RCC 7860 (cell line): ENCODE measurements at places on chromosomes 4 and X.

- DNase-seq, result no peak
These were observed 1.4 kb downstream of the SLC16A2 start for GRCh38 chrX:74422576-74423288.

DNA sequence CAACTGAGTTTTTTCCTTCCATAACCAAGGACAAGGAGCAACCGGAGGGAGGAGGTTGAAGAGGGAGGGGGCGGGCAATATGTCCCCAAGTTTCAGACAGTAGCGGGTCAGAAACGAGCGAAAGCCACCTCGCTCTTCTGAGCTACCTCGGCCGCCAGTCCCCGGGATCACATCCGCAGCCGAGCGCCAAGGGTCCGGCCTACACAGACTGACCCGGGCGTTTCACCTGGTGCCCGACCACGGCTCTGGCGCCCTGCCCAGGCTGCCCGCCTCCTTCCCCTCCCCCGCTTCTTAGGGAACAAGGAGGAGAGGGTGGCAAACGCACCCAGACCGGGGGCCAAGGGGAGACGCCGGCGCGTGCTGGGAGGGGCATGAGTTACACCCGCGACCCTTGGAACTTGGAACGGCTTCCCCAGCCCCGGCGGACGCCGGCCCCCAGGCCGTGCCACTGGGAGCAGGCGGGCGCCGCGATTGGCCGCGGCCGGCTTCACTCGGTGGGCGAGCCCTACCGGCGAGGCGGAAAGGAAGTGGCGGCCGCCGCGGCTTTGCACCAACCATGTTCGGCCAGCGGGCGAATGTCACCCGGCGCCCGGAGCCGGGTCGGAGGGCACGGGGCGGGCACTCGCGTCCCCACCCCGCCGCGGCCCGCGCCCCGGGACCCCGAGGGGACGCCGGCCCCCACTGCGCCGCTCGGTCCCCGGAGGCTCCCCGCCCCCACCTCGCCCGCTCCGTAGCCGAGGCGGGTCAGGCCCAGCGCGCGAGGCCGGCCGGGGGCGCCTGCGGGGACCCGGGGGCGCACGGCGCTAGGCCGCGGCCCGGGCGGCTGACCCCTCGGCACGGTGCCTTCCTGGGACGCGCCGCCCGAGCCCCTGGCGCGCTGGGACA is 1.5 kb downstream of the IRF2 start:
- peak; percentile 43 for DNase-seq

DNA sequence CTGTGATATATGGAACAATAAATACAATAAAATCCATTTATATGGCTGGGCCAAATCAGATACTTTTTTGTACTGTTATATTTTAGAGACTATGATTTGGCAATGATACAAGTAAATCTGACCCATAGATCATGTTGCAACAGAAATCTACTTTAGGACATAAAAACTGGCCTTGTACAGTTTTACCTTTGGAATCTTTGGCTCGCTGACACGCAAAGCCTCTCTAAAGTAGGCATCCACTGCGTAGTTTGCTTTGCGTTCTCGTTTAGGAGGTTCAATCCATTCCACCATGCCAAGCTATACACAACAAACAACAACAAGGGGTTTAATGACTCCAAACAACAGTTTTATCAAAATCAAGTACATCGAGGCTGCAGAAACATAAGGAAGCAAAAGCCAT is 42.4 kb downstream of the SMARCA1 start:
- no peak for DNase-seq

DNA sequence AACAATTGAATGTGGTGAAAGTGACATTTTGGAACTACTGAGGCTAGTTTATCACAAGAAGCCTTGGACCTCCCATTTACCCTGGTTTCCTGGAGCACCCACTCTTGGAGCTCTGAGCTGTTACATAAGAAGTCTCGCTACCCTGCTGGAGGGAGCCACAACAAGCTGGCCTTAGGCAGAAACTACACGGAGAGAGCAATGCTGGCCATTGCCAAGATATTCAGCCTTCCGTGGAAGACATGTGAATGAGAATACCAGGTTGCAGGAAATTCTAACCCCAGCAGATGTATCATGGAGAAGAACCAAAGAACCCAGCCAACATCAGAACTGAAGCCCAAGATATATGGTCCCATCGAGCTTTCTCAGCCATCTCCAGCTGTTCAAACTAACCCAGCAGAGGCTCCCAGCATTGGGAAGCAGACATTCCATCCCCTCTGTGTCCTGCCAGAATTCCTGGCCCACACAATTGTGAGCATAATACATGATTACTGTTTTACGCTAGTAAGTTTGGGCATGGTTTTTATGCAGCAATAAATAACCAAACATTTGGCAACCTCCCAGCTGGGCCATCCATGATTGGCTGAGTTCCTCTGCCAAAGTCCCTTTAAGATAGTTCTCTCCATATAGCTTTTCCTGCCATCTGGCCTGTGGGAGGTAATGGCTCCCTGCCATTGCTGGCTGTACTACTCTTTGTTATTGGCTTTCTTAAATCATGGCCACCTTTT is 17.9 kb upstream of the PDE5A start:
- no peak for DNase-seq

DNA sequence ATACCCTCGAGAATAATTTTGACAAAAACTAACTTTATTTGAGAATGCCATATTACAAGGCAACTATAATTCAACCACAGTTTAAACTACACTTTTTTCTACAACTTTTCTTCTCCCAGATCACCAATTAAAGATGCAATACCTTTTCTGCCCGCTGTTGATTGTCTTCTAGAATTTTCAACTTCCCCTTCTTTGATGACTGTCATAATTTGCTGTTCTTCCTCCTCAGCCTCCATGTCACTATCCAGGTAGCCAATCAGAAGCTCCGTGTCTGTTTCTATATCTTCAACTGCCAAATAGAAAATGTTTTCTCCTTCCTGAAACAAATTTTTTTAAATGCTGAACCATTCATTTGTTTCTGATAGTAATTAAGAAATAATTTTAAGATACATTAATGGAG is 101.5 kb downstream of the PRDM5 start:
- DNase-seq, result no peak

DNA sequence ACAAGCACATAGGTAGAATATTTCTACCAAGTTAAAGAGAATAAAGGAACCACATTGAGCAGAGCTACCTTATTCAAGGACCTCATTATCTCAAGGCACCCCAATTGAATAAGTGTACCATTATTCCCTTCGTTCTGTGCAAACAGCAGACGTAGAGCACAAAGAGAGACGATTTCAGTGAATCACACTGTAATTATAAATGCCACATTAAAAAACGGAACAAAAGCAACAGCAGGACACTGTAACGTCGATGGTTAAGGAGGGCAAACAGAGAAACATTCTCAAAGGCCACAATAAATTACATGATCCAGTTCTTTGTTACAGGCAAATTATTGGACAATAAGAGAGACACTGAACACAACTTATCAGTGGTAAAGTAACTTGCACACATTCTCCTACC is 644.1 kb upstream of the TENM3 start:
- DNase-seq, result no peak
